T47D (cell line): ENCODE measurements at places on chromosomes 5 and 9.

- no peak for DNase-seq
These were observed 57.9 kb downstream of the NDST1 start for GRCh38 chr5:150565868-150566267.

- no peak for DNase-seq
These were observed 291.9 kb downstream of the EDIL3 start for GRCh38 chr5:84092738-84093137.

DNA sequence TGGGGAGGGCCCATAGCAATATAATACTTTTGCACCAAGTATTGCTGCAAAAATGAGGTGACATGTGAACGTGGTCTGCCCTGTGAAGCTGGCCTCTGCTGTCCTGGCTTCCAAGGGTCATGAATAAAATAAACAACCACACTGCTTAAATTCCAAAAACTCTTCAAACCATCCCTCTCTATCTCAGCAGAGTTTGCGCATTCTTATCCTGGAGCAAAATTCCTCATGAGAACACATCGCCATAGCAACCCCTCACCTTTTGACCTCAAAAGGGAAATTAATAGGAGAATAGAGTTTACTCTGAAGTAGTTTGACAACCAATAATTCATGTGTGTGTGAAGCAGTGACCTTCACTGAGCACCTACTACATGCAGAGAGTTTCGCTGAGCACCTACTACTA lies 342.9 kb downstream of the SPOCK1 start:
- no peak for DNase-seq

DNA sequence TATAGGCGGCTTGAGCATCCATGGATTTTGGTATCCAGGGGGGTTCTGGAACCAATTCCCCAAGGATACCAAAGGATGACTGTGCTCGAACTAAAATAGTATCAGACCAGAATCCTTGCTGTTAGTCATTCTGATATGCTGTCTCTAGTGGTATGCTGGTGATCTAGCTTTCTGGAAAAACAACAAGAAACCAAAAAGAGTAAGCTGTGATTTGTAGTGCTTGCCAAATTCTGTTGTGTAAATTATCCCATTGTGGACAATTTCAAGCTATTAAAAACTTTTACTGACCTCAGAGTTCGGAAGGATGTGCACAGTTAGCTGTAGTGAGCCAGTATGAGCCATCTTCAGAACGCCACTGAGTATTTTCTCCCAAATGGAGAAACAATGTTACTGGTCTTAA lies 99.0 kb upstream of the FBN2 start:
- DNase-seq = no peak

DNA sequence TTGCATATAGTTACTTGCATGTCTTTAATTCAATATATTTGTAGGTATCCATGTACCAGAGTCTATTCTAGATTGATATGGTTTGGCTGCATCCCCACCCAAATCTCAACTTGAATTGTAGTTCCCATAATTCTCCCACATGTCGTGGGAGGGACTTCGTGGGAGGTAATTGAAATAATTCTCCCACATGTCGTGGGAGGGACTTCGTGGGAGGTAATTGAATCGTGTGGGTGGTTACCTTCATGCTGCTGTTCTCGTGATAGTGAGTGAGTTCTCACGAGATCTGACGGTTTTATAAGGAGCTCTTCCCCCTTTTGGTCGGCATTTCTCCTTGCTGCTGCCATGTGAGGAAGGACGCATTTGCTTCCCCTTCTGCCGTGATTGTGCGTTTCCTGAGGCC lies 16.5 kb downstream of the FBXL7 start:
- DNase-seq = no peak

- DNase-seq = no peak
These were observed 238.3 kb downstream of the NPR3 start for GRCh38 chr5:32949286-32949970.

DNA sequence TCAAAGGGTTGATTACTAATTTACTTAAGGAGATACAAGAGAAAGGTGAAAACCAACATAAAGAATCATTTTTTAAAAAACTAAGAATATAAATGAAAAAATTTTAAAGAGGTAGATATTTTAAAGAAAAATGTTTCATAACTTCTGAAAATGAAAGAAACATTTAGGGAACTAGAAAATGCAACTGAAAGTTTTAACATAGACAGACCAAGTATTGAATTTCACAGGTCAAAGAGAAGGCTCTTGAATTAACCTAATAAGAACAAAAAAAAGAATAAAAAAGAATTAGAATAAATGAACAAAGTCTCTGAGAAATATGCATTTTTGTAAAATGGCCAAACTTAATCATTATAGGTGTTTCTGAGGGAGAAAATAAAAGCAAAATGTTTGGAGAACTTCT lies 16.1 kb upstream of the FAM174A start:
- no peak for DNase-seq

- DNase-seq = no peak
These were observed 18.8 kb downstream of the POU5F2 start for GRCh38 chr5:93722588-93722987.

- no peak for DNase-seq
These were observed 41.6 kb upstream of the FST start for GRCh38 chr5:53438486-53439472.

GRCh38 chr9:92492781-92493401 lies 10.6 kb upstream of the ASPN start:
- DNase-seq = no peak

- no peak for DNase-seq
These were observed 65.7 kb upstream of the ZNF462 start for GRCh38 chr9:106797299-106797698.

DNA sequence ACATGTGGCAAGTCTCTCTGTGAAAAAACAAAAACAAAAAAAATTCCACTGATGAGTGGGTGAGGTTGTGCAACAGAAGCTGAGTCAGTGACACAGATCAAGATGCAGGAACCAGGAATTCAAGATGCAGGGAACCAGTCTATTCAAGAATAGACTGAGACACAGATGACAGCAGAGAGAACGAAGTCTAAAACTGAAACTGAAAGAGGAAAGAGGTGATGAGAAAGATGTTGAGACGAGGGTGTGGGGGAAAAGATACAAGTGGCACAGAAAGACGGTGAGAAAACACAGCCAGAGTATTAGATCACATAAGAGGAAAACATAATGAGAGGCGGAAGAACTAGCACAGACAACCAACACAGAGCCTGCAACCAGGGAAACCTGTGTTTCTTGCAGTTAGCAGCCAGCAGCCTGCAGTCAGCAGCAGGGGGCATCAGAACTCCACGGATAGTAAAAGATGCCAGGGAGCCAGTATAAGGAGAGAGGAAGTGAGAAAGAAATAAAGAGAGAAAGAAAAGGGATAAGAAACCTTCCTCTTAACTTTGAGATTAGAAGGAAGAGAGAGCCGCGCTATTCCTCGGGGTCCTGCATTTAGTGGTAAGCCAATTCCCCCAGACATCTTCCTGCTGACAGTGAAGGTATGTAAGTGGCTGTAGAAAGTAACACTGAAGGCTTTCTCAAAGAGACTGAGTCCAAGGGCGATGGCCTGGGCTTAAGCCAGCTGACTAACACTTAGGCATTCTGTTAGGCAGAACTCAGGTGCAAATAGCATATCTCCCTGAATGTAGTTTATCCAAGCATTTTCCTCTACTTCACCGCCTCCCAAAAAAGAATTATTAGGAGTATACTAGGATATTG lies 79.0 kb downstream of the TLR4 start:
- peak; percentile 82 for DNase-seq
